ENCODE measurements at places on chromosomes 13 and 19.
A peak's percentile ranks its signal among the peaks of the same experiment; 100 is the strongest.

GRCh38 chr13:46165485-46166223 lies 16.3 kb downstream of the LCP1 start:
- DNase-seq = no peak

DNA sequence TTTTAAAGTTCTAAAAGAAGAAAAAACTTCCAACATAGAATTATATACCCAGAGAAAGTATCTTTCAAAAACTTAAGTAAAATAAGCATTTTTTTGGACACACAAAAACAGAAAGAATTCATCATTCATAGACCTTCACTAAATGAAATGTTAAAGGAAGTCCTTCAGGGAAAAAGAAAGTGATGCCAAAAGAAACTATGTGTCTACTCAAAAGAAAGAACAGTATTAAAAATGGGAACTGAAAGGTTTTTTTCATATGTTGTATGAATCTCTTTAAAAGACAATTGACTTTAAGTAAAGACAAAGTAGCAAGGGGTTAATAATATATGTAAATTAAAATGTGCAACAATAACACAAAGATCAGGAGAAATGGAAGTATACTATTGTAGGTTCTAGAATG lies 96.5 kb downstream of the DHRS12 start:
- no peak for DNase-seq

GRCh38 chr13:113293686-113294085 lies 3.4 kb upstream of the LAMP1 start:
- no peak for DNase-seq

- no peak for DNase-seq
These were observed 23.8 kb upstream of the SMIM17 start for GRCh38 chr19:56619121-56619520.

GRCh38 chr13:48682436-48682835 lies 28.7 kb downstream of the CYSLTR2 start:
- DNase-seq = no peak

GRCh38 chr13:25324100-25324499 lies 22.7 kb downstream of the NUP58 start:
- DNase-seq = no peak

DNA sequence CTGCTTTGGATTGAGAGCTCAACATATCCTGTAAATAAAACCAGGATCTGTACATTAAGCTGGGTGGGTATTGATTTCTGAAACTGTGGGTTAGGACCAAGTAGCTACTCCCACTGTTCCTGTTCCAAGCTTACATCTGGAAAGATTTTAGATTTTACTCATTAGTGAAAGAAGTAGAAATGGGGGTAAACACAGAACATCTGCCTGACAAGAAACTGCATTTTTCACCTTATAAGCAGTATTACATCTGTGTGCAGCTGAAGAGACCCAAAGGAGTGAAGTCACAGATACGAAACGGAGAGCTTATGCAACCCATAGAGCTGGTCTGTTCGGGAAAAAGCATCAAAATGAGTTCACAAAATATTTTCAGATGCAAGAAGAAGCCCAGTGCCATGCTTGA lies 235.2 kb downstream of the SLITRK5 start:
- no peak for DNase-seq

- DNase-seq = no peak
These were observed 7.3 kb downstream of the ATP4B start for GRCh38 chr13:113650731-113651148.

- DNase-seq = no peak
These were observed 754 bp upstream of the CHERP start for GRCh38 chr19:16542910-16543472.

- no peak for DNase-seq
These were observed 46.3 kb upstream of the KATNAL1 start for GRCh38 chr13:30353471-30354215.

- DNase-seq = no peak
These were observed at the start of gene CLDN10 for GRCh38 chr13:95552539-95553441. TSS of gene CLDN10 (plus strand) at chr13:95552720. CDS start at chr13:95552754, 34 bp downstream.

- no peak for DNase-seq
These were observed 13.4 kb upstream of the NALCN start for GRCh38 chr13:101429733-101430132.

DNA sequence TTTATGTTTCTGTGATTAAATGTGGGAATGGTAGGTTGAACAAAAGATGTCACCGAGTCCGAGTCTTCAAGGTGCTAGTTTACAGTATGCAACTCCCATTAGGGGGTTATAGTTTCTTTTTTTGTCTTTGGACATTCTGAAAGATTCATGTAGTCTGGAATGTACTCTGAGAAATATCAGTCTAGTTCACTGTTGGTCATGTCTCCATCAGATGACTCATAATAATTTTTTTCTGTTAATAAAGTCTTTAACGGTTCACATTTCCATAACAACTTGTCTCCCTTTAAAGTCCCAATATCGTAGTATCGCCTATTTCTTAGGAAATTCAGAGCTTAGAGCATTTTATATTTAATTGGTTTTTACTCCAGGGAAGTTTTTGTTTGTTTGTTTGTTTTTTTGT lies 13.5 kb upstream of the ESD start:
- no peak for DNase-seq

- DNase-seq = no peak
These were observed 2.4 kb downstream of the FGF21 start for GRCh38 chr19:48757741-48758144.

GRCh38 chr13:43316946-43317353 lies 293.6 kb downstream of the DNAJC15 start:
- no peak for DNase-seq

GRCh38 chr13:51585696-51586095 lies 1.4 kb downstream of the WDFY2 start:
- no peak for DNase-seq

DNA sequence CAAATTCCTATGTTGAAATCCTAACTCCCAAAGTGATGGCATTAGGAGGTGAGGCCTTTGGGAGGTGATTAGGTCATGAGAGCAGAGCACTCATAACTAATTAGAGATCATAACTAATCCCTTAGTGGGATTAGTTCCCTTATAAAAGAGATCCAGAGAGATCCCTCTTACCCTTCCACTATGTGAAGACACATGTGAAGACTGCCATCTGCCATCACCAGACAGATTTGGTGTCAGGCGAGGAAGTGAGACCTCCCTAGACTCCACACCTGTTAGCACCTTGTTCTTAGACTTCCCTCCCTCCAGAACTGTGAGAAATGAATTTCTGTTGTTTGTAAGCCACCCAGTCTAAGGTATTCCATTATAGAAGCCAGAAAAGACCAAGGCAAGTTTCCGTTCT lies 112.2 kb downstream of the NDFIP2 start:
- no peak for DNase-seq

- DNase-seq = no peak
These were observed 22.8 kb downstream of the KCTD15 start for GRCh38 chr19:33819506-33819879.

GRCh38 chr13:23947893-23948292 lies 50.6 kb upstream of the C1QTNF9B start:
- no peak for DNase-seq

GRCh38 chr13:74132152-74132775 lies 1.9 kb downstream of the KLF12 start:
- peak; percentile 33 for DNase-seq

DNA sequence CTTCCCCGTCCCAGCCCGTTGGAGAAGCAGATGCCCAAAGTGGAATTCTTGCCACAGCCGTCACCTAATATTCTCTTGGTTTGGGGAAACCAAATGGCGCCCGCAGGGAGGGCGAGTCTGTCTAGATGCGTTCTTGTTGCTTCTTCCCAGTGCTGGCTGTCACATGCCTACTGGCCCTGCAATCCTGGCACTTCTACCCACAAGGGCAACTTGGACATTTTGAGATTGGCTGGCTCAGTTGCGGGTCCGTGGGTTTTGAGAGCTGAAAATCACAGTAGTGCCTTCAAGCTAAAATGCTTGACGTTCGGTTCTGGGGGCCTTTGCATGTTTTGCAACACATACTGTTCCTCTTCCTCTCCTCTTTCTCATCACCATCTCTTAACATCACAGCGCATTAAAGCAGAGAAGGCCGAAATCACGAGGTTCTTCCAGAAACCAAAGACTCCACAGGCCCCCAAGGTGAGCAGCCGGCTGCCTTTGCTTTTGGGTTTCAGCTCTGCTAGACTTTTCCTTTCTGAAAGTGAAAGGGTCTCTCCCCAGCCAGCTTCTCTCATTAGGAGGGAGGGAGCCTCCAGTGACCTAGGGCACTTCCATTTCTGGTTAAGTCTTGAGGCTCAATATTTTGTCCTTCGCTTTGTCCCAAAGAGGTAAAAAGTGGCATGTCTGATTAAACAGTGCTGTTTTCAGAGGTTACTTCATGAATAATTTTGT lies 21.1 kb downstream of the CHAF1A start:
- DNase-seq = no peak

DNA sequence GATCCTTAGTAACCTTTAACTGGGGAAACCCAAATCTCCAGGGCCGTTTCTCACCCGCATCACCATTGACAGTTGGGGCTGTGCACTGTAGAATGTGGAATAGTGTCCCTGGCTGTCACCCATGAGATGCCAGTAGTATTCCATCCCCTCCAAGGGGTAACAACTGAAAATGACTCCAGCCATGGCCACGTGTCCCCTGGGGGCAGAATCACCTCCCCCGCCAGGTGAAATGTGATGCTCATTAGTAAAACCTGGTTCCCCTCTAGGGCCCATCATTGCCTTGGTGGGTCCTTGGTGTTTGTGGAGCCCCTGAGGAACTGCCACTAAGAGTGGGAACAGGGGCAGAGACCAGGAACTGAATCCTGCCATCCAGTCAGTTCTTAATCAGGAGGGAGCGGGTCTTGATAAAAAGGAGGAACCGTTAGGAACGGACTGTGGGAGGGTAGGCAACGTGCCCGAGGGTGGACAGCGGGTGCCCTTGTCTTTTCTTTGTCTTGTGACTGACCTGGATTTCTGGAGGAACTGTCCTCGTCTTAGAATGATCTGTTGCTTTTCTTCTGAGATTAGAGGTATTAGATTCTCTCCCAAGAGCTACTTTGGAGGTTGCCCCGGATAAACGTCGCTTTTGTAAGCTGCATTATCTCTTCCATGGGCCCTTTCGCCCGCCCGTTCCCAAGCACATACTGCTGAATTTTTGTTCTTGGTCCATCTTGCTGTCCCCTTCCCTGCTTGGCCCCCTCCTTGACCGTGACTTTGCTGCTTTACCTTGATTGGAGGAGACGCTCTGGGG lies 3.5 kb downstream of the MYO9B start:
- DNase-seq = no peak

DNA sequence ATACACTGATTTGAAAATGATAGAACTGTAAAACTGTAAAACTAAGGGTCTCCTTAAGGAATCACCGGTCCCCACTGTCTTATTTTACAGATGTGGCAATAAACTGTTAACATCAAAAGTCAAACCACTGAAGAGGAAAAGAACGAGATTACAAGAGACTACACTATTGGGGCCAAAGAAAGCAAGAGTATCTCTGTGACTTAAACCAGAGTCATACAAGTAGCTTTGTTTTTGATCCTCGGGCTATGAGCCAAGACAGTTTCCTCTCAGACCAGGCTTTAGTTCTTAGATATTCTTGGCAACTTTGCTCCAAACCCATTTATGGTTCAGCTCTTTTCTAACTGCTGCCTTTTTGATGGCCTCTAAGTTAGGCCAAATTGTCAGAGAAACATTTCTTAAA lies 113.8 kb downstream of the TBC1D4 start:
- DNase-seq = no peak

GRCh38 chr13:112690283-112690929 lies 568 bp downstream of the ATP11A start:
- DNase-seq = peak; percentile 27

- no peak for DNase-seq
These were observed 965.6 kb downstream of the EFNB2 start for GRCh38 chr13:105569816-105570215.

GRCh38 chr19:43562698-43563241 lies 12.6 kb downstream of the XRCC1 start:
- DNase-seq = peak; percentile 71

- DNase-seq = no peak
These were observed 190.2 kb upstream of the TSHZ3 start for GRCh38 chr19:31539386-31539785.

GRCh38 chr13:37795326-37795725 lies 74.2 kb downstream of the TRPC4 start:
- no peak for DNase-seq

Measured in memory B cell (primary cell).